Muscle of leg (tissue), 16 donors: ENCODE measurements at places on chromosomes 1 and 21. TPM values are rescaled to one million over a fixed set of nuclear protein-coding genes. Genes with fewer than 3 reads are reported as not detected.

DNA sequence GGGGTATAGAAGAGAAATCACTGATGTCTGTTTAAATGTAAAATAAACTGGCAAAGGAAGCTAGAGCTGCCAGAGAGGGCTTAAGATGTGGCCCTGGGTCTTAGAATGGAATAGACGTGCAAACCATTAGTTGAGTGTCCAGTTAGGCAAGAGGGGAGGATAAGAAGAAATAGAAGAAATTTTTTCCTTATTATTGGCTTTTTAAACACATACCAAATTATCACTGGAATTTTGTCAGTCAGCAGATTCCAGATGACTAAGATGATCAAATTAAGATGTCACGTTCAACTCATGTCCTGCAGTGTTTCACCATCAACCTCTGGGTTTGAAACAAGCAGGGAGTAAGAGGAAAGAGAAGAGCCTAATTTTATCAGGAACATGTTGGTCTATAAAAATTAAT is 71.6 kb upstream of the C1orf21 start:
- DNase-seq = no peak

GRCh38 chr1:108692724-108693655 is 880 bp downstream of the PRPF38B start:
- DNase-seq = peak; percentile 88

GRCh38 chr1:162416909-162417308 is 5.0 kb upstream of the SH2D1B start:
- DNase-seq = no peak

TNFSF18 gene
- total RNA-seq = 0.18 TPM

MROH9 gene
- 0.09 TPM for total RNA-seq
